ENCODE measurements at places on chromosomes 5 and 9.
A peak's percentile ranks its signal among the peaks of the same experiment; 100 is the strongest.

- DNase-seq, result no peak
Measured at GRCh38 chr9:137975527-137975913, 97.9 kb downstream of the CACNA1B start.

DNA sequence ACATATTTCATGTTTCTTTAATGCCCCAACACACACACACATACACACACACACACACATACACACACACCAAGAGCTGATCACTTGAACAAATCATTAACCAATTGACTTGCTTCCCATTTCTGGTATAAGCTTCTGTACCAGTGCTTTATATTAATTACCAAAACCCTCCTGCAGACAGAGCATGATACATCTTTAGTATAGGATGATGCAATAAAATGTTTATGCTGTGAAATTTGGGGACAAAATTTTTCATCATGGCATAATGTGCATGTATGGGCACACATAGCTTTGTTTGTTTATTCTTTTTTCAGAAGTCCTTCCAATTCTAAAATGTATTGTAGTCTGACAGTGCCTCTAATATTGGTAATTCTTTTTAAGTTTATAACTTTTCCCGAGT is 34.5 kb downstream of the SLC1A3 start:
- no peak for DNase-seq

DNA sequence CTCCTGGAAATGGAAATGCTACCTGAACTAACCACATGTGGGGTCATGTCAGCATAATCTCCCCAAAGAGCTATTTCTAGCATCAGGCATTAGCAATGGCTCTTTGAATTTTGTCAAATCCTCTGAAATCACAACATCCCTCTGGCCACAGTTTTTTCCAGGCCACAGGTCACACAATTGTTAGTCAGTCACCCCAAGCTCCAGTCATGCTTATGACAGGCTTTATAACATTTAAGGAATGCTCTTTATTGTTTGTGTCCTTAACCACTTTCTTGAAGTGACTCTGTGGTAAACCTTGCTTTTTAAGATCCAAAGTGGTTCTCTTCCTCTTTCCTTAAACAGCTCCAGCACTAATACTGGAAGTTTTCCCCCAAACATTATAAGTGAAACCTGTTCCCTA is 169.2 kb upstream of the HMHB1 start:
- peak; percentile 27 for DNase-seq

DNA sequence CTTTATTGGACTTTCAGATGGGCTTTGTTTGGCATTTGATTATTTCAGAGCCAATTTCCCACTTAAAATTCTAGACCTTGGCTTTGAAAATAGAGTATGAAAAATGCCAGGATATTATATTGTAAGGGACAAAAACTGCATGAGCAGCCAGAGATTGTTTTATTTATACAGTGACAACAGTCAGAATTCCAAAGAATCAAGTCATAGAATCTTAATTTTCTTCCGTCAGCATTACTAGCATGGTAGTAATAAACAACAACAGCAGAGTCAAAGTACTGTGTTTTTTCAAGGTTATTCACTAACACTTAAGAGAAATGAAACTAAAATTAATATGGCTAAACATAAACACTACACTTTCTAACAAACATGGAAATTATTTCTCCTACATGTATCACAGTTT is 52.2 kb downstream of the MLLT3 start:
- no peak for DNase-seq

GRCh38 chr9:27719711-27720110 is 146.4 kb upstream of the C9orf72 start:
- DNase-seq, result peak; percentile 22
